ENCODE measurements at places on chromosomes 12 and 14.

- peak; percentile 94 for DNase-seq
Observed at GRCh38 chr12:119229837-119230236, 51.1 kb downstream of the HSPB8 start.

DNA sequence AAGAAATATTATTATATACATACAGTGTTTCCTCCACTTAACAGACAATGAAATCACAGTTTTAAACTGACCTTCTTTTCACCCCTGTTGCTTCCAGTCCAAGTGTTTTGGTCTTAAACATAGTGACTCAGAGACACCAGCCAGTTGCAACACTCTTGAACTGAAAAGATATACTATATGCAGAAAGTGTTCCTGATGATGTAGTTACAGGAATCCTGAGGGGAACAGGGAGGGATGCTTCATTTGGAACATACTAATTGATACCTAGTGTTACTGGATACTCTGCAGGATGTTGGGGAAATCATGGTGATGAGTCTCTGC is 420.8 kb downstream of the CCDC91 start:
- no peak for DNase-seq

GRCh38 chr12:78584695-78585094 is 279.9 kb upstream of the SYT1 start:
- peak; percentile 7 for DNase-seq

GRCh38 chr12:92085736-92086040 is 60.0 kb downstream of the BTG1 start:
- no peak for DNase-seq

GRCh38 chr12:122187466-122187865 is 4.5 kb downstream of the LRRC43 start:
- DNase-seq = no peak

- no peak for DNase-seq
Observed at GRCh38 chr12:113961921-113962710, 4.0 kb downstream of the RBM19 start.

GRCh38 chr12:70002097-70002911 is 177.3 kb downstream of the MYRFL start:
- DNase-seq = no peak

- peak; percentile 34 for DNase-seq
Observed at GRCh38 chr12:124094733-124095132, 121.7 kb downstream of the ZNF664 start.

DNA sequence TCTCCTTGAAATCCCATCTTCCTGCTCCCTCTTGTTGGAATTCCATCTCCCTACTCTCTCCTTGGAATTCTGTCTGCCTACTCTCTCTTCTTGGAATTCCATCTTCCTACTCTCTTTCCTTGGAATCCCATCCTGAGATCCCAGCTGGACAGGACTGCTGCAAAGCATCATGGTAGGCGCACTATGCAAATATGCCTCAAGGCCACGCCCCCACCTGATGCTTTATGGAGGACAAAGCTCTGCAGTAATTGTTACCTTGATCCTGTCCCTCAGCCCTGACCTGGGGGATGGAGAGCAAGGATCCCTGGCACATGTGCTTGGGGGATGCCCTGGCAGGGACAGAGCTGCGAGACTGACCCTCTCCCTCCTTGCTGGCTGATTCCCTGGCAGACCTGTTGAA is 185.6 kb downstream of the TBX5 start:
- no peak for DNase-seq

DNA sequence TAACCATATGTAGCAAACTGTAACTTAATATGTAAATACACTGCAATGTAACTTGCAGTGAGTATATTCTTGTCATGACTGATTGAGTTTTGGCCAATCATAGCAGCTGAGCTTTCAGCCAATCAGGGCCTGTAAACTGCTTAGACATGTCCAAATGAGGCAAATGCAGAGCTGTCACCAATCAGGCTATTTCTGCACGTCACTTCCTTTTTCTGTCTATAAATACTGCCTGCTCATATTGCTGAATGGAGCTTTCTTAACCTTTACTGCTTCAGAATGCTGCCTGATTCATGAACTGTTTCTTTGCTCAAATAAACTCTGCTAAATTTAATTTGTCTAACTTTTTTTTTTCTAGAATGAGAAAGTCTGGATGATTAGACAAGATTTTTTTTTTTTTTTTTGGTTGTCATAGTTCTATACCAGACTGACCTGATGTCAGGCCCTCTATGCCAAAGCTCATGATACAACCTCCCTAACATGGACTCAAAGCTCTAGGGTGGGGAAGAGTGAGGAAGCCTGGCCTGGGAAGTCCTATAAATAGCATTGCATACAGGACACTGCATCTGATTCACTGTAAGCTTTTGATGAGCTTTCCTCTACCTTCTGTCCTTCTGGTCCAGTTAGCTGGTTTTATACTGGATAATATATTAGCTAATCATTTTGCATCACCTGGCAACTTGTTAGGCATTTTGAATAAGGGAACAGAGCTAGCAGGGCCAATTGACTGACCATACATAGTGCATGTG is 12.0 kb downstream of the MGP start:
- DNase-seq = peak; percentile 83

DNA sequence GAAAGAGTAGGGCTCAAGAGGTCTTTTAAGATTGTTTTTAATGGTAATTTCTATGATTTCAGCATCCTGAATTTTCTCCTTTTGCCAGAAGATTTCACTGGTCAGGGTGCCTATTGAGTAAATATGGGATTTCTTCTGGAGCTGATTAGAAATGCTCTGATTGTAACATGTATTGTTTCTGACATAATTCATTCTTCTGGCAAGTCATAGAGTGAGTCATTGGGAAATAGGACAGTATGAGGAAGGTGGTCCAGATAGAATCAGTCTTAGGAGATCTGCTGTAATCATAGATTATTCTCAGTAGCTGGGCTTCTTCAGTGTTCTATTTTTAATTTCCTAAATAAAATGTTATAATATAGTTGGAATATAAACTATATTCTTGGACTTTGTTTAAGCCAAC is 182.0 kb upstream of the NAV3 start:
- no peak for DNase-seq

GRCh38 chr12:42670719-42671118 is 81.2 kb upstream of the PRICKLE1 start:
- DNase-seq = no peak

- no peak for DNase-seq
Observed at GRCh38 chr12:102730996-102731395, 186.0 kb downstream of the PAH start.

- no peak for DNase-seq
Observed at GRCh38 chr14:31297701-31298344, 90.2 kb upstream of the HECTD1 start.

DNA sequence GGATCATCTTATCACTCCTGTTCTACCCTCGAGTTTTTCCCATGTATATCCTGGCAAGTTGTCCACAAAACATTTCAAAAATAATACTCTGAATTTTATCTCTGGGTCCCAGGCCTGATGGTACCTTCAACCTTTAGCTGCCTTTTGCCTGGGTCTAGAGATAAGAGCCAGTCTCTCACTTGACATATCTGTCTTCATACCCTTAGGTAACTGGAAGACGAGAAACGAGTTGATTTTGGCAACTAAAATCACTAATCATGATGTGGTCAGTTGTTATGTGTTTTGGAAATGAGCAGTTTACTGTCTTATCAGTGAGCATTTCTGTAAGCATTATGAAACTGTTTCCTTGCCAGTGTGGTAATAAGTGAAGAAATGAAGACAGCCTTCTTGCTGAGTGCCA is 6.3 kb downstream of the RNF10 start:
- DNase-seq = no peak

- DNase-seq = no peak
Observed at GRCh38 chr12:132139912-132140311, 4.2 kb downstream of the DDX51 start.

- no peak for DNase-seq
Observed at GRCh38 chr14:34035177-34035933, 84.5 kb upstream of the EGLN3 start.
